ENCODE measurements at places on chromosomes 6 and 20.

GRCh38 chr6:156851454-156851921 is 74.3 kb downstream of the ARID1B start:
- no peak for DNase-seq

DNA sequence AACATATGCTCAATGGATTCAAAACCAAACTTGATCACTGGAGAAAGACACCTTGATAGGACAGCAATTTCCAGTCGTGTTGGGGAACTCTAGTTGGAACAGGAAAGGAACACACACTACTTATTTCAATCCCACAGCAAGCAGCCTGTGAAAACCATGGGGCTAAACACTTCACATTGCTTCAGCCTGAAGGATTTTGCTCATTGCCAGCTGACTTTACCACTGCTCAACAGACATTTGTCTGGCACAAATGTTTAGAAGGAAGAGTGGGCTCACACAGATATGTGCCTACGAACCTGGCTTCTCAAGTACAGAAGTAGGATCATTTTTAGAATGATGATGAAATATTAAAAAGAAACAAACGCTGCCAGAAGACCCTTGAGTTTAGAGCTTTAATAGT is 598.1 kb downstream of the PHF3 start:
- no peak for DNase-seq

DNA sequence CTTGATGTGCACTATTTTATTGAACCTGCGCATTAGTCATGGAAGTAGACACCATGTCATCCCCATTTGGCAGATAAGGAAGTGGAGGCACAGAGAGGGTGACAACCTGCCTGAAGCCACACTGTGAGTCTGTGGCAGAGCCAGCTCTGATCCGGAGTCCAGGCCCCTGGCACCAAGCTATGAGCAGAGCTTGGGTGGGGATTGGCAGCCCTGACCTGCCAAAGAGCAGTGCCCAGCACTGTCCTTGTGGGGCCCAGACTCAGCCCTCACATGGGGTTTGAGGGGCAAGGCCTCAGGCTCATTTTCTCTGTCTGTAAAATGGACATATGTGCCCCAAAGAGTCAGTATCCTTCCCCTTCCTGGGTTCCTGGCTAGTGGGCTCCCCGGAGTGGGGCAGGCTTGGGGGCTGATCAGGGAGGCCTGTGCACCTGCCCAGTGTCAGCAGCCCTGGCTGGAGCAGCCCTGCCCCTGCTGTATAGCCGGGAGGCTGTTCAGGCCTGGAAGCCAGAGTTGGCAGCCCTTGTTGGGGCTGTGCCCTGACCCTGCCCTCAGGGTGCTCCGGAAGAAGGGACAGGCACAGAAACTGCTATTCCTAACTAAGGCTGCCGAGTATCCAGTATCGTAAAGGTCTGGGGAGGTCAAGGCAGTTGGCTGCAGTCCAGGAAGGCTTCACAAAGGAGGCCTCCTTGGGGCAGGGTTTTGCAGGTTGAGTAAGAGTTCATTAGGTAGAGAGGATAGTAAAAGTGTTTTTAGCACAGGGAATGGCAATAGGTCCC is 38.7 kb downstream of the TGM2 start:
- DNase-seq = no peak

DNA sequence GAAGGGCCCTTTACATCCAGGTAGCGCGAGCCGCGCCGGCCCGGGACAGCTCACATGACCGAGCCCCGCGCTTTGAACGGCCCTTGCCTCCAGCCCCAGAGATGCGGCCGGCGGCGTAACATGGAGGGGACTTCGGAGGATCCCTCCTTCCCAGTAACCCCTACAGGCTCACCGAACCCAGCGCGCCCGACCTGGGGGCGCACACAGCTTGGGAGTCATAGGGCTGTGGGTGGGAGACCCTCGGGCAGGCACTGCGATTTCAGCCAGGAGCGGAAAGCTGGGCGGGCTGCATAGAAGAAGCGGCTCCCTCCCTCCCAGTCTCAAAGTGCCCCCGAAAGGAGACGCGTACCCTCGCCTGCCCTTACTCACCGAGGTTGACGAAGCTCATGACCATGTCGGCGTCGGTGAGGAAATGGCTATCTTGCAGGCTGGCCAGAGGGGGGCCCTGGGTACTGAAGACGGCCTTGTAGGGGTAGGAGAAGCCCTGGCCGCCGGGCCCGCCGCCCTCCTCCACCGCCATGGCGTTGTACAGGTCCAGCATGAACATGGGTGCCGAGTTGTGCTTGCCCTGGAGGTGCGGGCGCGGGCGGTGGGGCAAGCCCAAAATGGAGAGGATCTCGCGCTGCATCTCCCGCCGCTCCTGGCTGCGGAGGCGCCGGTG is 975 bp downstream of the BMP7 start:
- DNase-seq = no peak
